Effector memory CD4-positive, alpha-beta T cell (primary cell): ENCODE measurements at places on chromosomes 2 and 18.
A peak's percentile ranks its signal among the peaks of the same experiment; 100 is the strongest.

GRCh38 chr18:57523171-57523956 is 63.1 kb downstream of the FECH start:
- no peak for DNase-seq

- DNase-seq: no peak
Measured at GRCh38 chr18:79169958-79170555, 100.9 kb downstream of the ATP9B start.

DNA sequence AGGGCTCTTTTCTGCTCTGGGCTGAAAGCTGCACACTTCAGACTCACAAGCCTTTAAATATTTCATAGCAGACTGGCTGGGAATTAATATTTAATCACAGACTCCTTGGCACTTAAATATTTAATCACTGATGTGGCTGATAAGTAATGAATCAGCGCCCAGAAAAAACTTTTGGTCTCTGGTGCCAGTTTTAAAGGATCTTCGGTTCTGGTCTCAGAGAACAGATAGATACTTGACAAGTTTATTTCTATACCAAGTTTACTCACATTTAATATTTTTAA is 201.2 kb downstream of the MYCN start:
- no peak for DNase-seq

DNA sequence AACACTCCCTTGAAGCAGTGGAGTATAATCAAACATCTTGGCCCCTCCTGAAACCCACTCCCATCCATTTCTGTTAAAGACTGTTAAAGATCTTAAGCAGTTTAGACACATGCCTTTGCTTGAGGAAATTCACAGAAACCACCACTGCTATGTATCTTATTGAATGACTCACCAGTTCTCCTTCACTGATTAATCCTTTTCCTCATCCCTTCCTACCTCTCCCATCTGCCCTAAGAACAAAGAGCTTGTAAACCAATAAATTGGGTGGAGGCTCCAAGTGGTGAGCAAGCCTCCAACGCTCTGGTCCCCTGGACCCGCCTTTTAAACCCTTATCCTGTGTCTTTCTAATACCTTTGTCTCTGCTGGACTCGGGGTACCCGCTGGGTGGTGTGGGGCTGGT is 746.1 kb downstream of the LRP1B start:
- no peak for DNase-seq

DNA sequence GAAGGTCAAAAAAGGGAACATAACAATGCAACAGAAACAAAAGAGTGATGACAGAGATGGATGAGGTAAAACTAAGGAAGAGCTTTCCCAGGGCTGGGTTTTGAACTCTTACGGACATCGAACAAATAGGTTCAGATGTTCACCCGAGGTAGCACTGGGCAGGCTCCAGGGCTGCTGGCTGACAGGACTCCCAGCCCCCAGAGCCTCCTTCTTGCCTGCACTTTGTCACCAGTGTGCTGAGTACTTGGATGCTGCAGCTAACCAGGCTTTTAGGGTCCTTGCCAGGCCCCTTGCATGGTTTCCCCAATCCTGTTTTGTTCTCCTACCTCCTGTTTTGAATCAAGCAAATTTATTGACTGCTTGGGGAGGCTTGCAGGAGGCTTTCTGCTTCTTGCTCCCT is 322.9 kb downstream of the DYSF start:
- DNase-seq: no peak

- DNase-seq: no peak
Measured at GRCh38 chr18:10877987-10878386, 271.4 kb downstream of the PIEZO2 start.

DNA sequence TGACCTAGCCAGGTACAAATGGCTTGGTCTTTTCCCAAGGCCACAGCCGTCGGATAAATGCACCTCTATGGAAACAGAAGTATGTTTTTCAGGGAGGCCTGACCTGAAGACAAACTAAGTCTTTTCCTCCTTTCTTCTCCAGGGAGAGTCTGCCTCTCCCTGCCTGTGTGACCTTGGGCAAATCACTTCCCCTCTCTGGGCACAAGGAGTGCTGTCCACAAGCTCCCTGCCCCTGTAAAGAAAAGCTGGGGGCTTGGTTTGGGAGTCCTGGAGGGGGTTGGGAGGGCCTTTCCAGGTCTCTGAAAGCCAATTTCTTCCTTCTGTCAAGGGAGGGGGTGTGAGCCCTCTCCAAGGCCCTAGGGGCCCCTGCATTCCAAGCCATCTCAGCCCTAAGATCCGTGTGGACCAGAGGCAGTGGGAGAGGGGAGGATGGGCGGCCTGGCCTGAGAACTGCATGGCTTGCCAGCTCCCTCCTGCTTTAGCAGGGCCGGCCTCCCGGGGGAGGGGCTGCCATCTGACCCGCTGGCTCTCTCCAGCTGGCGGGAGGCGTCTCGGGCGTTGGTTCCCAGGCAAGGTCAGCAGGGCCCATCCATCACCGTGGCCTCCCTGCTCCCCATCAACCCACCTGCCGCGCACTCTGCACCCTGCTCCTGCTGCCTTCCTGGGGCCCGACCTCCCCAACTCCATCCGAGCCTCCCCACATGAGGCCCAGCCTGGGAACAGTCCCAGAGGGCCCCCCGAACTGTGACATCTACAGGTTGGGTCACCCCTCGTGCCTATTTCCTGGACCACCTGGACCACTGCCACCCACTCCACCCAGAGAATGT is 61.4 kb downstream of the SMAD7 start:
- DNase-seq: no peak

- no peak for DNase-seq
Measured at GRCh38 chr2:163800951-163801381, 65.2 kb upstream of the FIGN start.

DNA sequence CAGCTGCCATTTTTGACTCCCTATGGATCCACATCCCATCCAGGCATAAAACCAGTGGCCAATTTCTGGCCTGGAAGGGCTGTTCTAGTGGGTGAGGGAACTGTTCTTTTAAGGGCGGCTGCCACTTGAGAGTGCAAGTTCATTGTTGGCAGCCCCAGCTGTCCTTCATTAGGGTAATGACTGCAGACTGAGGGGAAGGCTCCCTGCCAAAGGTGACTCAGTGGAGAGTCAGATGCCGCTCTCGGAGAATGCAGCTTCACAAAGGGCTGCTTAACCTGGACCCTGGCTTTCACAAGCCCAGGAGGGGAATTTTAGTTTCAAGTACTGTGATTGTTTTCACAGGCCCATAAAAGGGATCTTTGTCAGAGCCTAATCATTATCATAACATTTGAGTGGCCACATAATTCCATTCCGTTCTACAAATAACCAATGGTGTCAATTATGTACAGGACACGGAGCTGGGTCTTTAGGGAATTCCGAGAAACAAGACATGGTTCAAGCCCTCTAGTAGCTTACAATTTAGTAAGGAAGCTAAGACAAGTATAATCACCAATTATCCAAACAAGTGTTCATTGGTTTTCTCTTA is 235.7 kb downstream of the CDCA7 start:
- DNase-seq: no peak

DNA sequence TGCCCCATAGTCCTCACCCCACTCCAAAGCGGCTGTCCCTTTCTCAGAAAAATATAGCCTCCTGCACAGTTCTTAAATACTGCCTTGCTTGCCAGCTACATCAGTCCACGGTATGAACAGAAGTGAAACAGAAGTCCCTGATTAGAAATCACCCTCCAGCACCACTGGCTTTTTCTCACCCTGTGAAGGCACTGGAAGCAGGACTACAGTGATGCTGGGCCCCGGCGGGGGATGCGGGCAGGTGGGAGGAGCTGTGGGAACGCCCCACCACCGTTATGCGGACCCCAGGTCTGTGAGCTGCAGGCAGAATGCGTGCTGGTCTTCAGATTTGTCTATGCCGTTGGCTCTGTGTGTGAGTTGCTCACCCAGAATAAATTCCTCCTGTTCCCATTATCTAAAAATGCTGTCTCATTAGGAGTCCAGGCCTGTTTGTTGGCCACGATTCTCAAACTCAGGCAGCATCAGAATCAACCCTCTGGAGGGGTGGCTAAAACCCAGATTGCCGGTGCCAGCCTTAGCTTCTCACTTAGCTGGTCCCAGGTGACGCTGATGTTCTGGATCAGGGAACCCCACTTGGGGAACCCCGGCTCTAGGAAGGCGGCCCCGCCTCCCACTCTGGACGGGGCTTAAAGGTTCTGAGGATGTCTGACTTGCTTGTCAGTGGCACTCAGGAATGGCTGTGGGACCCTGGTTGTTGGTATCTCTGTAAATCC is 224.8 kb upstream of the PXDN start:
- DNase-seq: no peak

DNA sequence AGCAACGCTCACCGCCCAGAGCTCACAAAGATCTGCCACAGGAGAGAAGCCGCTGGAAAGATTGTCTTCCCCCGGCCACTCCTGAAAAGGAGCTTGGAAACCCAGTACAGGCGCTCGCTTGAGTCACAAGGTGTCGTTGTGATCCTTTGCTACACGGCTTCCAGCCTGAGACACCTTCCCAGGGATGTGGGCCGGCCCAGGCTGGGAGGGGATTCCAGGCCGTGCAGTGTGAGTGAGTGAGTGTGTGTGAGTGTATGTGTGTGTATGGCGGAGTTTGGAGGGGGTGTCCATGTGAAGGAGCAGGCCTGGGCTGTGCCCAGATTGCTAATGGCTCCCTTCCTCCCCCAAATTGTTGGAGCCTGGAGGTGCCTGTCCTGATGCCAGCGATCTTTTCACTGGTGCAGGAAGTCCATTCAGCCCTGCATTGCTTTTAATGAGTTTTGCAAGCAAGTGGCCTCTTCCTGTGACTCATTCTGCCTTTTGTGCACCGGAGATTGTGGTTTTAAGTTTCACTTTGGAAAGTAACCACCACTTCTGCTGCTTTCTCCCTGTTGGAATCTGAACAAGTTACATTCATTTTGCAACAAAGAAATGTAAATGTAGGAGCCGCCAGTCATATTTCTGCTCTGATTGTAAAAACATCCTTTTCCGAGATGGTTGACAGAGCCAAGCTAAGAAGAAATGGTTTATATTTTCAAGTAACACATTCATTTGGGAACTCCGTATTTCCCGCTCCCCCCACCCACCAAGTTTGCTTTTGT is 83.7 kb downstream of the LPIN1 start:
- DNase-seq: peak; percentile 32

GRCh38 chr2:202418027-202418426 is 41.9 kb downstream of the BMPR2 start:
- DNase-seq: no peak

DNA sequence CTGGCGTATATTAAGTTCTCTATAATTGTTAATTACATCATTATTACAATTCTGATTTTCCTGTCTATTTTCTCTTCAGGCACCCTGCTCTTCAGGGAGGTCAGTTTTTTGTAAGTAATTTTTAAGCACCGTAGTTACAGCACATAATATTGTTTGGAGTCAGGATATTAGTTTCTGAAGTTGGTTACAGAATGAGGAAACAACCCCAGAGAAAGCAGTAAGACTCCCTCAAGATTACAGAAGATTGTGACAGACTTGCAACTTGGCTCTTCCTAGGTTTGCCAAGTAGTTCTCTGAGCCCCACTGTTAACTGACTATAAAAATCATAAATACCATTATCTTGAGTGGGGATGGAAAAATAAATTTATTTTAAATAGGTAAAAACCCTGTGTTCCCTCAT is 921 bp downstream of the RPE start:
- DNase-seq: no peak

DNA sequence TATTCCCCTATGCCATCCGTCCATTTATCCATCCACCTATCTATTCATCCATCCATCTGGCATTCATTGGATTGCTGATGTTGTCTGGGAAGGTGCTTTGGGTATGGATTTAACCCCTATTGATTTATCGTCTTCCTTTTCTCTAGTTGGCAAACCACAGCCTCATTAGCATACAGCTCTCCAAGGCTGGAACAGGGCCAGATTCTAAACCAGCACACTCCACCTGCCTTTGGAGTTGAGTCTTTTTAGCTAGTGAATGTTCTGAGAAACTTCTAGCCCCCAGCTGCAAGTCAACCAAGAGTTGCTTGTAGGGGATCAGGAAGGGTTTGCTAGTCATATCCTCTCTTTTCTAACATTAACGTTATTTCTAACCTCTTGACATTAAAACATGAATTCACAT is 90.7 kb downstream of the NRP2 start:
- DNase-seq: no peak

DNA sequence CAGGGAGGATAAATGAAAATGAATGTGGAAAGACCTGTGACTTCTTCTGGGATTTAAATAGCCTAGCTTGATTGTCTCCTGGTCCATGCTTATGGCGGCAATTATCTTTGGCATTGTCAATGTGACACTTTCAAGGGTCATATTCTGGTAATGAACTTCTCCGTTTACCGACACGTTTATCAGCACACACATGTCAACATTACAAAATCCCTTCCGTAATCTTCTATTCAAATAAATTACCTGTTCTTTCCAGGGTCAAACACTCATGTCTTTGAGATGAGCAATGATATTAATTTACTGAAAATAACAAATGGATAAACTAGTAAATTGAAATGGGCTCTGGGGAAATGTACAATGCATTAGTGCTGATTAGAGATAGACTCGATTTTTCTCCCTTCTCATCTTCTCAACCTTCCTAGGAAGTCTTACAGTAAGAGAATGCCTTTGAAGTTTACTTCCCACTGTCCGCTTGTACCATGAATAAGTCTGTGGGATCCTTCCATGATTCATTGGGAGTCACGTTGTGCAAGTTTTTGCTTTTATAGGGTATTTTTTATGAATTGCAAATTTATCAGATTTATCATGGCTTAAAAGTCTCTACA is 646.3 kb upstream of the LRATD1 start:
- no peak for DNase-seq

DNA sequence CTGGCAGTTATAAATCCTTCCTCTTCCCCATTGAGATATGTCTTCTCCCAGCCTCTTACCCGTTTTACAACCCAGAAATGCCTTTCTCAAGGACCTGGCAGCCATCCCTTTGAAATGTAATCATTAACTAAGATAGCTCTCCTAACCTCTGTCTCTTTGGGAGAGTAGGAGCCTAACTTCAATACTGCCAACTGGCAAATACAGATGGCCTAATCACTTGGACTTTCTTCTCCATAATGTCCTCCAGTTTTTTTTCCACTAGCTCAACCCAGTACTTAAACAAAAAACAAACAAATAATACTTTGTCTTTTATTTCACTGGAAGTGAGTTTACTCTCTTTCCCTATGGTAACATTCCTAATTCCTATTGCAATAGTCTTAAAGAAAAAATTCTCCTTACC is 1391.1 kb downstream of the SUCLG1 start:
- DNase-seq: no peak

- DNase-seq: peak; percentile 27
Measured at GRCh38 chr18:35386600-35387100, 9.5 kb upstream of the ZNF396 start.

- no peak for DNase-seq
Measured at GRCh38 chr2:236250286-236250685, 13.9 kb downstream of the ASB18 start.

GRCh38 chr2:119286661-119287060 is 63.0 kb downstream of the STEAP3 start:
- DNase-seq: no peak

- DNase-seq: no peak
Measured at GRCh38 chr2:9100080-9100876, 96.8 kb upstream of the MBOAT2 start.

DNA sequence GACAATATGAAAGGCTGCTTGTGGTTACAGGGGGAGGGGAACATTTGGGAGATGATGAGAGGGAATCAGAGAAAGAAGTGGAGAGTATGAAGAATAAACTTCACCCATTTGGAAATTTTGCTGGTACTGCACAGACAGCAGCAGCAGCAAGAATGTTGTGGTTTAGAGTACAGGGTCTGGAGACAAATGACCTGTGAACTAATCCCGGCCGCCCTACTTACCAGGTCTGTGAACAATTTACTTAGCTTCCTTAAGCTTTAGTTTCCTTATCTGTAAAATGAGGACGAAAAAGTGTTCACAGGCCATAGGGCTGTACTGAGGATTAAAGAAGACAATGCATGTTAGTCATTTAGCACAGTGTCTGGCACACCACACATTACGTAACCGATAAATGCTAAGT is 685.4 kb upstream of the CELF4 start:
- DNase-seq: no peak

GRCh38 chr18:37402735-37403099 is 162.9 kb downstream of the CELF4 start:
- DNase-seq: no peak
